Suppressor macrophage treated with lipopolysaccharide for 1 hour (primary cell): ENCODE measurements at places on chromosomes 6 and 20.

- no peak for DNase-seq
Measured at GRCh38 chr20:33889312-33889711, 78.2 kb downstream of the CHMP4B start.

DNA sequence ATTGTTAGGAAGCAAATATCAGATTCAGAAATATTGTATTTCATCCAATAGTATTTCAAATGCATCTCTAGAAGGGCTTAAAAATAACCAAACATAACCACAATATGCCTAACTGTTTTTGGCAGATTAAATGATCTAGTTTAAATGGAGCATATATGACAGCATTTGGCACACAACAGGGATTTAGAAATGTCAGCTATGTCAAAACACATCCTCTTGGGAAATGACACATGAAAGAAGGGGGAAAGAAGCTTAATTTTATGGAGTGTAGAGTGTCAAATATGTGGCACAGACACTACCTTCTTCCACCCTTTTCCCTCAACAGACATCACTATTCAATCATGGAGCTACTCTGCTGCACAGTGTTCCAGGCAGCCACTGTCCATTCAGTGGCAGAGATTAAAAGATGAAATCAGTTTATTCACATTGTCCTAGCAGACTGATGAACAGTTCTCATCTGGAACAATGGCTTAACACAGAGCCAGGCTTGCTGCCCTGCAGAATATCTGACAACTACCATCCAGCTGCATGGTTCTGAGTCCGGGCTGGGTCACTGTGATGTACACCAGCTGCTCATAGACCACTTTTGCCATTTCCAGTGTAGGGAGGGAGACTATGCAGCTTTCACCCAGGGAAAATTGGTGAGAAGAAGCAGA is 349.8 kb downstream of the DHX35 start:
- DNase-seq: no peak

GRCh38 chr6:3751077-3751729 is at the start of gene PXDC1:
Gene PXDC1 (minus strand): TSS chr6:3751713. CDS start chr6:3751531, 182 bp downstream.
- DNase-seq: no peak

DNA sequence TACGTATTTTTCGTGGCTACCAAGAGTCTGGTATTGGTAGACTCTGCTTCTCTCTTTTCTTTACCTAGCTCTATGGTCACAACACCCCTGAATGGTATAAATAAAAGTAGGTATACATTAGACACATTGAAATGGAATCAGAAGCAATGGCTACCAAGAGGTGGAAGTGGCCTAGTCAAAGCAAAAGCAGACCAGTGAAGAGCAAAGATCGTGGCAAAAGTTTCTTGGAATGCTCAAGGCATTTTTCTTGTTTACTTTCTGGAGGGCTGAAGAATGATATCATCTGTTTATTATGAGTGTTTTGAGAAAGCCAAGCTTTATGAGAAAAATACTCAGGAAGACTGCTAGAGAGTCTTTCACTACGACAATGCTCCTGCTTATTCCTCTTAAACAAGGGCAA is 28.6 kb upstream of the MOCS1 start:
- DNase-seq: no peak

DNA sequence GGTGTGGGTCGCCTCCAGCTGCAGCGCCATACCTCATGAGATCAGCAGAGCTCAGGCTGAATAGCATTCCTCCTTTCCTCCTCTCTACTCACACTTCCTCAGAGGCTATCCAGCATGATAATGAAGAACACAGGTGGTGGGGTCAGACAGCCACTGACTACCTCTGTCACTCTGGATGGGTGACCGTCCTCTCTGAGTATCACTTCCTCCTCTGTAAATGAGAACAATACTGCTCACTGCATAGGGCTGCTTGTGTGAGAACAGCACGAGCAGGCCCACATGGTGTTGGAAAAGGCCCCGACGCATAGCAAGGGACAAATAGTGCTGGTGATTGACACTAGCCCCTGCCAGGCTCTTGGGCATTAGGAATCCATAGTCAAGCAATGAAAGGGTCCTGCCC is 239.1 kb downstream of the PRKN start:
- no peak for DNase-seq

- no peak for DNase-seq
Measured at GRCh38 chr6:15499125-15499524, 163.7 kb downstream of the DTNBP1 start.

GRCh38 chr20:36490191-36490590 is 51.1 kb upstream of the MYL9 start:
- DNase-seq: no peak

DNA sequence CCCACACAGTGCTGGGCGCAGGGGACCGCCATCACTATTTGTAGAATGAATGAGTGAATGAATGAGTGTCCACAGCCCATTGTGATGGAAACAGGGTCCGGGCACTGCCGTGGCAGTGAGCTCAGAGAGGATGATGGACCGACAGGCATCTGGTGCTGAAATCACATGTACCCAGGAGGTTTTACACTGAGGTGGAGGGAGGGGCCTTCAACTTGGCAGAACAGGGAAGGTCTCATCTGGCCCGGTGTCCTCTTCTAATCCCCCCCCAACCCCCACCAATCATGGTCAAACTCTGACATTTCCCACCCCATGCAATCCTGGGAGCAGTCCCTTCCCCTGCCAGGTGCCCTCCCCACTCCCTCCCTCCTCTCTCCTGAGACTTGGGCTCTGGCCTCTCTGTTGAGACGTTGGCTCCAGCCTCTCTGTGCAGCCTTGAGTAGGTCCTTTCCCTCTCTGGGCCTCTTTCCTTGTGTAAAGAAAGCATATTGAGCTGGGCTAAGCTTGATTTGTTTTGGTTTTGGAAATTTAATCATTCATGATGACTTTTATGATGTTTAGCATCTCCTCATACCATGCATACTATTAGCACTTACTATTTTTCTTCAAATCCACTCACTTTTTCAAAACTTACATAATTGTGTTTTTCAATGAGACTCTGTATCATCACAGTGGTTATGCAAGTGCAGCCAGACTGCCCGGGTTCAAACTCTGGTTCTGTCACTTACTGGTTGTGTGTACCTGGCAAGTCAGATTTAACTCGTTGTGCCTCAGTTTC is 10.8 kb downstream of the KIAA1755 start:
- no peak for DNase-seq

- no peak for DNase-seq
Measured at GRCh38 chr6:29886701-29887100, 55.6 kb upstream of the HLA-A start.

DNA sequence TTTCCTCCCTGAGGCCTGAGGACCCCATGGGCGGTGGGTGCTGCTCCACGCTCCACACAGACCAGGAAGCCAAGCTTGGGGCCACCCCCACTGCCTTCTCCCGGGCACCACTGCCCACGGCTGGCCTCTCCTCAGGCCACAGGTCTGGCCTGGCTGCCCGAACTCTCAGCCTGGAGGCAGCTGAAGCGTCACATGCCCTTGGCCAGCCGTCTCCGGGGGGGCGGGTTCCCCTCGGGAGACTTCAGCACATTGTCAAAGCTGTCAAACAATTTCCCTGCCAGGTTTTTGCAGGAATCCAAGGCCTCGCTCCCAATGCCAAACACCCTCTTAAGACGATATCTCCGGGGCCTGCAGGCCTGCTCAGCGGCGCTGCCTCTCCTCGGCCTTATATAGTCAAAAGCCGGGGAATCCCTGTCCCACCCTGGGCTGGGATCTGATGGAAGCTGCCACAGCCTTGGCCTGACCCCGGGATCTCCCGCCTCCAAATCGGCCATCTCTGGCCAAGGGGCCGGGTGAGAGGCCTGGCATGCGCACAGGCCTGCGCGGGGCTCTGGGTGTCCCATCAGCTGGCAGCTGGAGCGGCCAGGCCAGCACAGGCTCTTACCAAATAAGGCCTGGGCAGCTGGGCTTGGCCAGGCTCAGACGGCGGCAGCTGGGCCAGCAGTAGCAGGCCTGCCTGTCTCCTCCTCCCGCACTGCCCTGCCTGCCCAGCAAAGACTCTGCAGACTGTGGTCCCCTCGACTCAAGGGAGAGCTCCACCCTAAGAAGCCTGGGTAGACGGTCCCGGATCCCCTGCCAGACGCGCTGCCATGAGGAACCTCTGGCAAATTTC is 49.7 kb downstream of the RBM38 start:
- no peak for DNase-seq

DNA sequence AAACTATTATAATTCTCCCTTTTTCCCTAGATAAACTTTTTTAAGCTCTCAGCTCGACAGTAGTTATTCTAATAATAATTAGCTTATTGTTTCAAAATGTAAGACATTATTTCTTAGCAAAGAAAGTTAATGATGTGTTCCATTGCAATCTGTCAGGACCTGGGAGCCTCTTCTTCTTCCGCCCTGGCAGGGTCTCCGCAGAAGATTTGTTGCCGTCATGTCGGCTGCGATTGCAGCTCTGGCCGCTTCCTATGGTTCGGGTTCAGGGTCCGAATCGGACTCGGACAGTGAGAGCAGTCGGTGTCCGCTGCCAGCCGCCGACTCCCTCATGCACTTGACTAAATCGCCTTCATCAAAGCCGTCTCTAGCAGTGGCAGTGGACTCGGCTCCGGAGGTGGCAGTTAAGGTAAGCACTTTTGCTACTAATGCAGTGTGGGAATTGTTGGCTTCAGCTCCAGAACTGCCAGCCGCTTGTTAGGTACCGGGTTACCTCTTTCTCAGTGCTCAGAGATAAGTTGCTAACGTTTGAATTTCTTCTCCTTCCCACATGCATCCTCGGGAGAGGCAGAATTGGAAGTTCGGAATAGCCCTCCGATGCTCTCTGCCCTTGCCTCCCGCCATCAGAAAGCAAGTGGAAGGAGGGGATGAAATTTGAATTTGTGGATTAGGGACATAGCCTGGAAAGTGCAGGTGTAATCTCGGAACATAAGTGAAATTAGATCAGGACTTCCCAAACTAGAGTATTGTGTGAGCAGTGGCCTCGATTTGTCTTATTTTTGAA is at the start of gene CDC40:
CDC40 (plus strand) TSS at position 200 of the 781 bp plus-strand sequence; CDS start at position 218, 18 bp downstream.
- DNase-seq: peak; percentile 75
